ENCODE measurements at places on chromosomes 11 and 22.
A peak's percentile ranks its signal among the peaks of the same experiment; 100 is the strongest.

DNA sequence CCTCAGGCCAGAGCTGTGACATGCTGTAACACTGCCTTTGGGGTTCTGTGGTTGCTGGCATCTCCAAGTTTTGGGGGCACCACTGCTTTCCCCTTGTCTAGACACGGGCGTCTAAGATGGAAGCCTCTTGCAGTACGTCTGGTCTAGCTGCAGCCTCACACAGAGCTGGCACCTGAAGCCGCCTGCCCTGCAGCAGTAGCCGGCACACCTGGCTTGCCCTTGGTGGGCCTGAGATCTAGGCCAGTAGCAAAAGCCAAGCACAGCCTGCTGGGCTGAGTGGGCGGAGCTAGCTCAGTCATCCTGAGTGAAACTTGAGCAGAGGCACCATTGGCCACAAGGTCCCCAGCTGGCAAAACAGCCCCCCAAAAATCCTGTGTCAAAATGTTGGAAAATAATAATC, 154.2 kb downstream of the DLG2 start:
- no peak for DNase-seq

DNA sequence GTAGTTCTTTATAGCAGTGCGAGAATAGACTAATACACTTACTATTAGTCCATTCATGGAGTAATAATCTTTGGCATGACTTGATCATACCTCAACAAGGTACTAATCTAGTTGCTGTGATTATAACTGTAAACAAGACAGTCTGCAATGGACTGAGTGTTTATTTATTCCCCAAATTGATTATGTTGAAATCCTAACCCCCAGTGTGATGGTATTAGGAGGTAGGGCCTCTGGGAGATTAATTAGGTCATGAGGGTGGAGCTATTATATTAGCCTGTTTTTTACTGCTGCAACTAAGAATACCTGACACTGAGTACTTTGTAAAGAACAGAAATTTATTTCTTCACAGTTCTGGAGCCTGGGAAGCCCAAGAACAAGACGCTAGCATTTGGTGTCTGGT, 30.9 kb upstream of the CSNK2A3 start:
- DNase-seq: no peak

- no peak for DNase-seq
These were observed 5.0 kb upstream of the LRFN4 start for GRCh38 chr11:66851698-66852465.

- DNase-seq: no peak
These were observed 57.1 kb downstream of the EFCAB6 start for GRCh38 chr22:43755011-43755410.

DNA sequence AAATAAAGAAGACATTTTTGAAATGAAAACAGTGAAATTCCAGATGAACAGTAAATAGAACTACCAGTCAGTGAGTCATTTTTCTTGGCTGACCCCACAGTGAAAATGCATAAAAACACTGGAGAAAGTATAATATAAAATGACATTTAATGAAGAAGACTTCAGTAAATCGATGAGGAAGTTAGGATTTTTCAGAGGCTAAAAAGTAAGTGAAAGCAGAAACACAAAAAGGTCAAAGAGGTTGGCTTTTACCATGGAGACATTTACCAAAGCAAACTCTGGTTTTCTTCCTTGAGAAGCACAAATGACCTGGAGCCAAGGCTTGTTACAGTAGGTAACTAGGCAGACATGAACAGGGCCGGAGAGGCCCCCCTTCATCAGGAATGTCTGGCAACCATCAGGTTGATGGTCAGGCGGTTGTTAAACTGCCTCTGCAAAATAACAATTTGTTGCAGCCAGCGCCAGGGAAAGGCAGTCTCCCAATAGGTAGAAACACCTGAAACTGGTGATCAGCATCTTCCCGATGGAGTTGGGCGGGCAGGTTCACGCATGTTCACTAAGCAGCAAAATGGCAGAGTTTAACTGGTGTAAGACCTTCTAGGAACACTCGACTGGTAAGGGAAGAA, 16.7 kb upstream of the TMEM123 start:
- DNase-seq: peak; percentile 20

GRCh38 chr11:68753300-68753699, 2.0 kb upstream of the TESMIN start:
- DNase-seq: no peak

- DNase-seq: no peak
These were observed 20.7 kb downstream of the SPATA19 start for GRCh38 chr11:133824593-133824992.

DNA sequence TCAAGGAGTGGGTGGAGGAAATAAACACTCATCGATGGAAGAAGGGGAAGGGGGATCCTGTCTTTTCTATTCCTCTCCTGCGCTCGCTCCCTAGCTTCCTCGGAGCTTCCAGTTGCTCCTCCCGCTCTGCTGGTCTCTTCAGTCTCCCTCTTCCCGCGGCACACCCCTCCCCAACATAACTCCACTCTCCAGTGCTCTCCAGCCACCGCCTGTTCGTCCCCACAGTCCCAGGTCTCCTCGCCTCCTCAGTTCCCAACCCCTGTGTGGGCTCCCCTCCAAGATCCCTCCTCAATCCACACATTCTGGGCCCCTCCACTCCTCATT, 438 bp downstream of the ZW10 start:
- DNase-seq: peak; percentile 12

GRCh38 chr11:87465716-87466115, 428.0 kb downstream of the TMEM135 start:
- DNase-seq: no peak

- DNase-seq: peak; percentile 12
These were observed 4.6 kb downstream of the C11orf24 start for GRCh38 chr11:68266936-68267880.

DNA sequence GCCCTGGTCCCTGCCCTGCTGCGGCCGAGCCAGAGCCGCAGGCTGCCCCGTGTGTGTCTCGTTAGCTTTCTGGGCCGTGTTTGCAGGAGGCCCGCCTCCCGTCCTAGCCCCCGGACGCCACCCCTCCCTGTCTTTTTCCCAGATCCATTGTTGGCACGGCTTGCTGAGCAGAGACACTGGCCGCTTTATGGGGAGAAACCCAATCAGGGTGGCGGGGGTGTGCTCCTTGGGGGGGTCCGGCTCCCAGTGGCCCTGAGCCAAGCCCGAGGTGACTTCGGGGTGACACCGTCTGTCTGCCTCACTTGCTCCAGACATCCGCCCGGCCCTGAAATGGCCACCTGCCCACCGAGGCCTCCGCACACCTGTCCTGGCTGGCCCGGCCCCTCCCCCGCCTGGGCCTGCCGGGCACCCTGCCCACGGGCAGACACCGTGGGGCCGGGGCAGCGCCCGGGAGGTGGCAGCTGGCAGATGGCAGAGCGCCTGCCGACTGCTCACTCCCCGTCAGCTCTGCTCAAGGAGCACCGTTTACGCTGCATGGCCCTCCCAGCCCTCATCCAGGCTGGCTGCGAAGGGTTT, 43.1 kb upstream of the PPARA start:
- DNase-seq: no peak

DNA sequence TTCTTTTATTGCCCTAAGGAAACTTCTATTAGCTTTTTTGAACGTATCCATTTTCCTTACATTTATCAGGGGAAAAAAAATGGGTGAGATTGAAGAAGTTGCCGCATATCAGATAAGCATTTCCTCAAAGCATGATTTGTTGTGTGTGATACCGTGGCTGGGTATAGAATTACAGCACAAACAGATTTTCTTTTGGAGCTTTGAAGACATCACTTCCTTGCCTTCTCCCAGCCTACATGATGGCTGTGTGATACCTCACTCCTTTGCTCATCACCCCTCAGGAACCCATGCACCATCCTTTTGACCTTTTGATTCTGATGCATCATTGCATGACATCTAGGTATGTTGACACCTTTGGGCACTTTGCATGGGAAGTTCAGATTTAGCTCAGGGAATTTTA, 1155.3 kb downstream of the BRD1 start:
- DNase-seq: no peak

DNA sequence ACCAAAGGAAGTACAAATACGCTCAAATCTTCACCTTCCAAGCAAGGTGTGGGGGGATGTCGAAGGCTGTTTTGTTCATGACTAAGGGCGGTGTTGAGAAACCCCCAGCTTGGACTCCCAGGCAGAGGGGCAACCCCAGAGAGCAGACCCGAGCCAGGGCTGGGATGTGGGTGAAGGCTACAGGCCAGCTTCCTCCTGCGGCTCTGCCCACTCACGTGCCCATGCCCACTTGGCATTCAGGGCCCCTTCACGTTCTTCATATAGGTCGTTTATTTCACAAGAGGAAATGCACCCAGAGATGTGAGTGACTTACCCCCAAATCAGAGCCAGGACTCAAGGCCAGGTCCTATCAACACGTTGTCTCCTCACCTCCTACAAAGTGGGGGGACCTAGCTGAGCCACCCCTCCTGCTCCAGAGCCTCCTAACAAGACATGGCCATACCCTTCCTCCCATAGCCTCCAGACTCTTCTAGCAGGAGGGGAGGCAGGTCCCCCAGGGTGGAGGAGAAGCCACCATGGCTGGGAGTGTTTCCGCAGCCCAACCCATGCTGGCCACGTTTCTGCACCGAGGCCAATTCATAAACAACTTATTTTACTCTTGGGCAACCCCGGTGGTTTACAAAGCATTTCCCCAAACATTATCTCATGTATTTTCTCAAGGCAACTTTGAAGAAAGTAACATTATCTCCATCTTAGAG, 22.0 kb downstream of the TMEM184B start:
- DNase-seq: no peak

DNA sequence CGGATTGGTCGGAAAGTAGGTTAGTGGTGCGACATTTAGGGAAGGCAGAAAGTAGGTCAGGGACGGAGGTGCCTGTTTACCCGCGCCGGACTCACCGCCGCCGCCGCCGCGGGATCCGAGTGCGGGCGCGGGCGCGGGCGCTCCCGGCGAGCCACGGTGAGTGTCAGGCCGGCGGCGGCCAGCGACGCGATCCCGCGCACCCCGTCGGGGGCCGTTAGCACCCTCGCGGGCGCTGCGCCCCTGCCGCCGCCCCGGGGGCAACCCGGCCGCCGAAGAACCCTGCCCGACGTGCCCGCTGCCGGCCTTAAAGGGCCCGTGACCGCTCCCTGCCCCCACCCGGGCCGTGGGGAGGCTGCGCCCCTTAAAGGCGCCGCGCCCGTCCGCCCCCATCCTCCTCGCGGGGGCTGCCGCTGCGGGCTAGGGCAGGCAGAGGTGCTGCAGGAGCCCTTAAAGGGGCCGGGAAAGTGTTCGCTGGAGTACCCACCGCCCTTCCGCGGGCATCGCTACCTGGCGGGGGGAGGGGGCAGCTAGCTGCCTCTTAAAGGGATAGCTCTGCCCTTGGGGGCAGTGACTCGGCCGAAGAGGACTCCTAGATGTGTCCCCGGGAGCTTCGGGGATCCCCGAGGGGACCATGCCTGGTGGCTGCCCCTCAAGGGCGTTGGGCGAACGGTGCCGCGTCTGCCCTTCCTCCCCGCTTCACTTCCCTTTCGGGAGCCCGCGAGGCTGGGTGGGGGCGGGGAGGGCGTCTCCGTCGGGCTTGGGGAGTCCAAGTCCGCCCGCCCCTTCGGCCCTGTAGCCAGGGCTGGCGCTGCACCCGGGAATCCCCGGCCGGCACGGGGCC, at the start of gene BMAL1:
Gene BMAL1, plus strand, starts transcription at position 23 of the 841 bp plus-strand sequence. CDS start 76,519 bp downstream, outside the sequence.
- no peak for DNase-seq

GRCh38 chr11:86251345-86251744, 6.8 kb downstream of the EED start:
- DNase-seq: no peak

DNA sequence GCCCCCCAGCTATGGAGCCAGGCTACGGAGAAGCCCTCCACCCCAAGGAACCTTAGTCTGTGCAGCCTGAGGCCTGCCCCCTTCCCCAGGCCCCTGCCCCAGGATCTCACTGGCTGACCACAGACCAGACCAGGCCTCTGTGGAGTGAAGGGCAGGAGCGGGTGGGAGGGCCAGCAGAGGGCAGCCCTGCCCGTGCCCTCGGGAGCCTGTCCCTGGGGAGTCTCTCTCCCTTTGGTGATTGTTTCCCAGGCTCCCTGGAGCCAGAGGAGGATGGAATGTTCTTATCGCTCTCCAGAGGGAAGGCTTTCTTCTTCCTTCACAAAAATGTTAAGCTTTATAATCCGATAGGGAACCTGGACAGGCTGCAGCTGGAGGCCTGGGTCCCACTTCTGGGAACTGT, 455.3 kb downstream of the SOX6 start:
- DNase-seq: no peak

DNA sequence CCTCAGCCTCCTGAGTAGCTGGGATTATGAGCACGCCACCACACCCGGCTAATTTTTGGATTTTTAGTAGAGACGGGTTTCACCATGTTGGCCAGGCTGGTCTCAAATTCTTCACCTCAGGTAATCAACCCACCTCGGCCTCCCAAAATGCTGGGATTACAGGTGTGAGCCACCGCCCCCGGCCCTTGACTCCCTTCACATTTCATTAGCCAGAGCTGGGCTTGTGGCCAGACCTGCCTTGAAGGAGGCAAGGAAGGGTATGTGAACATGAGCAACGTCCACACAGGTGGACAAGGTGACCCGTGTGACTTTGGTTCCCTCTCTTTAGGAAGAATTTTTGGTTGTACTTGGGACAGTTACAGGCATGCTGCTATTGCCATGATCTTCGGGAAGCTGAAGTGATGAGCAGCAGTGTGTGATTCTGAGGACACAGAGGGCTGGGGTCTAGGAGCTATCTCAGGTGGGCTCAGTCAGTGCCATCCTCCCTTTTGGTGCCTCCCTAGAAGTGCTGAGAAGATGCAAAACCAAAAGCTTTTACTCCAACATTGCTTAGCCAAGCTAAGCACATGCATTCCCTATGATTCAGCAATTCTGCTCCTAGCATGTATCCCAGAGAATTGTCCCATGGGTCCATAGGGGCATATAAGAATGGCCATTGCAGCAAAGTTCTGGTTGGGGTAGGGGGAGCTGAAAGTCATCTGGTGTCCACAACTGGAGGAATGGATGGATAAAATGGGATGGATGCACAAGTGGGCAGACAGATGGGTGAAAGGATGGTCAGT, 6.1 kb downstream of the AP5B1 start:
- no peak for DNase-seq

- DNase-seq: no peak
These were observed 20.0 kb downstream of the CALCB start for GRCh38 chr11:15093432-15093831.

GRCh38 chr11:119774172-119774763, 45.3 kb upstream of the NECTIN1 start:
- peak; percentile 48 for DNase-seq

GRCh38 chr22:22030493-22031182, 48.1 kb upstream of the TOP3B start:
- DNase-seq: no peak

- no peak for DNase-seq
These were observed 3.5 kb downstream of the PDXP start for GRCh38 chr22:37662039-37662438.

DNA sequence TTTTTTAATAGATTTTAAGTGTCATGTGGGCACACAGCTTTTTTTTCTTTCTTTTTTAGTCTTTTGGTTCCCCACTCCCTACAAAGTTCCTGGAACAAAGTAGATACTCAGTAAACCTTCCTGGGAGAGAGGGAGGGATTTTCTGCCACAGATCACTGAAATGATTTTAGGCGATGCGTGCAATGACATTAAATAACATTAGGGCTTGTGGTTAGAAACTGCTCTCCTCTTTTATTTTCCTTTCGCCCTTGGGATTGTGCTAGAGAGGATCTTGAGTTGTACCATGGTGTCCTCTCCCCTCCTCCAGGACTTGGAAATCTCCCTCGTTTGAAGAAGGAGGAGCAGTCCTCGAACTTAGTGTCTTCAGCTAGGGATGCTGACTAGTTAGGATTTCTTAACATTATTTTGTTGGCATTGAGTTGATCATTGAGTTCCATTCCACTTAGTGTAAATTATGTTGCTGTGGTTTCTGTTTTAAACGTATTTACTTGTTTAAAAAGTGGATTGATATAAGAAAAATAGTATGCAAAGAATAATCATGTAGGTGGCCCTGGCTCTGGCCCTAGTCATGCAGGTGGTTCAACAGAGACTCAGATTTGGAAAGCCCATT, 88.4 kb downstream of the TRAF6 start:
- peak; percentile 29 for DNase-seq

- DNase-seq: no peak
These were observed 111.6 kb downstream of the CRYBB2 start for GRCh38 chr22:25331050-25331449.

All from fibroblast of upper back skin (primary cell).